ENCODE measurements at places on chromosomes 5 and 9.

GRCh38 chr5:54136516-54137440 lies 173.6 kb downstream of the ARL15 start:
- DNase-seq, result peak; percentile 83

DNA sequence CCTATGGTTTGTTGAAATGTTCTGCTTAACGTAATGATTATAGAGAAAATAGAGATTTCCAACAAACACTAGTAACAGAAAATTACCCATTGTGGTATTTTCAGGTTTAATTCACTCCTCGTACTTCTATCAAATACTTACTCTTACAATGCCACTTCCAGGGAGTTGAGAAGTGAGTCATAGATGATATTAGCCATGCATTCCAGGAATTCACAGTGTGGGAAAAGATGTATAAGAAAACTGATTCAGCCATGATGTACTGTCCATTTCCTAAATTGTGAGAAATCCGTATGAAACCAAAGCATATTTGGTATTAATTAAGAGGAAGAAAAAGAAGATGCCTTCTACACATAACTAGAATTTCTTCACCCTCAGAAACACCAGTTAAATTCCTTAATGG lies 1854.6 kb upstream of the WWC1 start:
- no peak for DNase-seq

DNA sequence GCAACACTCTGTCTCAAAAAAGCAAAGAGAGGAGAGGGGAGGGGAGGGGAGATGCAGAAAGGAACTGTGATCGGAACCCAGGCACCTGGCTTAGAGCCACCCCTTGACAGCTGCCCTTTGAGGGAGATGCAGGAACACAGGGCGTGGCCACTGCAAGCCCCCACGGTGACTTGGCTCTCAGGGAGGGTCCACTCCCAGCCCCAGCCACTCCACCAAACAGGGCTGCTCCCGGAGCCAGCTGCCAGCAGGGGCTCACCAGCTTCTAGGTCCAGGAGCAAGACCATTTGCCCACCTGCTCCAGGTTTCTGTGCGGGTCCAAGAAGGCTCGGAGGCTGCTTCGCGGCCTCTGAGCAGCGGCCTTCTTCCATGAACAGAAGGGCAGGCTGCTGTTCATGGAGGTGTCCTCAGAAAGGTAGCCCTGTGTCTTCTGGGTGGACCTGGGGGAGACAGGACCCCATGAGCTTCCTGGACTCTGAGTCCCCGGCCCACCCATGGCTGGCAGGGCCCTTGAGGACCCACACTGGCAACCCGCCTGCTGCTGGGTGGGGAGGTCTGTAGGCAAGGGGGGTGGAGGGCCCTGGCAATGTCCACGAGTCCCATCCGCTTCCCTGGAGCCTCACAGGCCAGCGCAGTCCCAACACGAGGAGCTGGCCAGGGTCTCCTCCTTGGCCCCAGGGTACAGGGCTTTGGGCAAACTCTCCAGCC lies 7.9 kb downstream of the C9orf50 start:
- no peak for DNase-seq

DNA sequence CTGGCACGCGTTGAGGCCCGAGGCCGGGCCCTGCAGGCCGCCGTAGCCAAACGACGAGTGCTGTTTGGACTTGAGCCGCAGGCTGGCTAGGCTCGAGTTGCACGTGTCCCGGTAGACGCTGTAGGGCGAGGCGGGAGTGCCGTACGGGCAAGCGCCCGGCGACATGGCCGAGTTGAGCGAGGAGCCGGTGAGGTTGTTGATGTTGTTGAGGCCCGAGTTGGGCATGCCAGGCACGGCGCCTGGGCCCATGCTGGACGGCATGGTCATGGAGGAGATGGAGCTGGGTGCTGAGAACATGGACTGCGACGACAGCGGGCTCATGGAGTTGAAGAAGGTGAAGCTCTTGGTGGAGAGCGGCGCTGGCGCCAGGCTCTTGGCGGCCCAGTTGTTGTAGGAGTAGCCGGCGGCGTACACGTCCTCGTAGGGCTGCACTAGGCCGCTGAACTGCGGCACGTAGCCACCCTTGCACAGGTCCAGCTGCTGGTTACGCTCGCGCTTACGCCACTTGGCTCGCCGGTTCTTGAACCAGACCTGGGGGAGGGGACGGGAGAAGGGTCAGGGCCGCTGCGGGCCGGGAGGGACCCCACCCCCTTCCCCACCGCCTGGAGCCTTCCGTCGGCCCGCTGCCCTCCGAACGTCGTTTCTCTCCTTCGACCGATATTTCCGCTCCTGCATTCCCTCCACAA lies 5.1 kb downstream of the PITX1 start:
- DNase-seq, result no peak

DNA sequence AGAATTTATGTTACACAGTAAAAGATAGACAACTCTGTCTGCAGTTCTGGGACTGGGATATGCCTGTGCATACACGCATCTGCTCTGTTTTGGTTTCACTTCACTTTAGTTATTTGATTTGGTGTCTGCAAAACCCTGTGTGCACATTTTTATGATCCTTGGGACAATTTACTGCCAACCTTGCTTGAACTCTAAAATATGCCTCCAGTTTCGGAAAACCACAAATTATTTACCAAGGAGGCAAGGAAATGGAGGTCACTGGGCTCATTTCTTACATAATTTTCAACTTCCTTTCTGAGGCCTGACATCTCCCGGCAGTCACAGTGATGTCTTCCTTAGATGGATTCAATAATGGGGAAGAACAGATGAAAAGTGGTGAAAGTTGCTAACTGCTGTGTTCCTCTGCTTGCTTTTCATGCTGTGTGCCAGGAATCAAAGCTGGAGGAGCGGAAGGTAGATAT lies 61.2 kb upstream of the TAF11L2 start:
- peak; percentile 11 for DNase-seq

GRCh38 chr9:114287001-114287762 lies 35.7 kb upstream of the ORM1 start:
- DNase-seq, result no peak

- no peak for DNase-seq
These were observed 1865.4 kb downstream of the MAT2B start for GRCh38 chr5:165370794-165371193.

- DNase-seq, result peak; percentile 36
These were observed 71.1 kb upstream of the CD180 start for GRCh38 chr5:67267512-67268216.

DNA sequence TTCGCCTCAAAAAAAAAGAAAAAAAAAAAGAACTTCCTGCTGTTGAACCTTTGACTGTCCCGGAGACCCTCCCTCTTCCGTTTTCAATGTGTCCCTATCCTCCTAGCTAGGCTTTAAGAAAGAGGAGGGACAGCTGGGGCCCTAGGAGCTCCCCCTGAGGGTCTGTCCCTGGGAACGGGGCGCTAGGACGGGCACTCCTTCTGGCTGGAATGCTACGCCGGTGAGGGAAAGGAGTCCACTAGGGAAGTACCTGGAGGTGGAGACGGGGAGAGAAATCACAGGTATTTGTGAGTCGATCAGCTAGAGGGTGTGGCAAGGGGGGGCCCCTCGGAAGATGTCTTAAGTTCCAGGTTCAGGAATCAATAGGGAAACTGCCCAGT lies 4.6 kb downstream of the SIT1 start:
- DNase-seq, result no peak

GRCh38 chr5:169978714-169979113 lies 1.6 kb downstream of the INSYN2B start:
- no peak for DNase-seq

GRCh38 chr9:98869078-98869745 lies 61.7 kb downstream of the GALNT12 start:
- DNase-seq, result no peak

DNA sequence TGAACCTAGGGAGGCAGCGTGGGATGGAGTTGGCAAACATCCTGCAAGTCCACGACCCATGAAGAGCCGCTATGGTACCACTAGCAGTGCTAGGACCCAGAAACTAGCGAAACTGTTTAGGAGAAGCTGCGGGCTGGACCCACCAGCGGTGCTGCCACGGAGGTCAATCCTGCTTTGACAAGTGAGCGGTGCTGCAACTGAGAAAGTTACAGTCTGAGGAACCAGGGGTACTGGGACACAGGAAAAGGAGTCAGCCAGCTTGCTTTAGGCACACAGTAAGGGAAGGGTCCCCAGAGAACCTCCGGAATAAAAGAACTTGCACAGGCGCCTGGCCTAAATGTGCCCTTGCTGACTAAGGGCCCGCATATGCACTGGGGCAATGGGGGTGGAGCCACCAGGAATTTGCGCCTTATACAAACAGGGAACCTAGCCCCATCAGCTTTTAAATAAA lies 23.6 kb upstream of the ANXA2R start:
- no peak for DNase-seq

- no peak for DNase-seq
These were observed 79.8 kb upstream of the MAMDC2 start for GRCh38 chr9:69963803-69964202.

DNA sequence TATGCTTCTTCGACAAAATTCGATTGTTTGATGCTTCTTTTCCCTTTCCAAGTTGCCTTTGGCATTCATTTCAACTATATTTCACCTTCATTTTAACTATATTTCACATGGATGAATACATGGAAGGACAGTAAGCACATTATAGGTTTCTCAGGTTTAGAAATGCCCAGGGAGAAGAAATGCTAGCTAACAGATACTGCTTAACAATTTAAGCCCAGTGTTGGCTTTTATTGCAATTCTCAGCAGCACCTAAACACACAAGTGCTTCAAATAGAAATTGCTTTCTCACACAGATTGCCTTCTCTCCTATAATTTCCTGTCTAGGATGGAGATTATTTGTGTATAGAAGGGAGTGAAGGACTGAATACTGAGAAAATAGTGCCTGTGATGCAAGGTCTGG lies 30.2 kb upstream of the SMC5 start:
- no peak for DNase-seq

DNA sequence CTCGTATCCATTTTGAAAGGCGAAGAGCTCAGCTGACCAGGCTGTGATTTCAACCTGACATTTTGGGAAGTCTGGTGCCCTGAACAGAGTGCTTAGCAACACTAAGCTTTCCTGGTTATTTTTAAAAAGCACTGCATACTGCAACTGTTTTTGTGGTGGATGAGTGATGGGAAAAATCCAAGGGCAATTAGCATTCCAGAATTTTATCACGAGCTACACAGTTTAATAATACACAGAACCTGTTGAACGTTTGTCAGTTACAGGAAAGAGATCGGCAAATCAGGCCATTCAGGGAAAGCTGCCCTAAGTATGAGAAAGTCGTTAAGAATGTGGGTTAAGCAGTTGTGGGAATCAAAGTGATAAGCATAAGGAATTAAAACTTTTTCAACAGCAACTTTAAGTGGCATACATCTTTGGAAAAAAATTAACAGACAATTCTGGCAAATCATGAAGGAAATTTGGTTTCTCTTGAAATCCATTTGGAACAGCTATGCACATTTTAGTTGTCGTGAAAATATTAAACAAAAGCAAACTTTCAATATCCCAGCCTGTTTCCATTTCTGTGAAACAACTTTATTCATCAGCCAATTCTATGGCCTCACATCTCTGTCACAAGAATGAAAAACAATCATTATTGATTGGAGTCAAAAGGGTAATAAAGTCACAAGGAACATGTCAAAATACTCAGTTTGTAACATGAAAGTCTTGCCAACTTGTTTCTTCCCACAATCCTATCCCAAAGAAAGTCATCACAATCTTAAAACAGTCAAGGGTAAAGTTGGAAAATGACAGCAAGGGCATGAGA lies 25.7 kb downstream of the PUM3 start:
- DNase-seq, result no peak

DNA sequence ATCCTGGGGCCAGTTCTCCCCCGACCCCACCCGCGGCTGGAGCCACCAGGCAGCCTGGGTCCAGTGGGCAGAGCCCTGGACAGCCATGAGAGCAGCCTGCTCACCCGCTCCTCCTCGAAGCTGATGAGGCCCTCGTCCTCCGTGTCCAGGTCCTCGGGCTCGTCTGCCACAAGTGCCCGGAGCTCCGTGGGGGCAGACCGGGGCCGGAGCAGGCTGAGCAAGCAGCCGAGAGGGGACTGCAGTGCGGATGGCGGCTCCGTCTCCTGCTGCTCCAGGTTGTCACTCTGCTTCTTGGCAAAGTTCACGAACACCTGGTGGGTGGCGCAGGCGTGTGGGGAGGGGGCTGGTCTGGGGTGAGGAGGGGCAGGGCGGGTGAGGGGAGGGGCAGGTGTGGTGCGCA lies 11.9 kb upstream of the CLIC3 start:
- no peak for DNase-seq

GRCh38 chr5:164799391-164799790 lies 1294.0 kb downstream of the MAT2B start:
- DNase-seq, result no peak

GRCh38 chr5:39058178-39058921 lies 15.8 kb downstream of the RICTOR start:
- DNase-seq, result no peak

DNA sequence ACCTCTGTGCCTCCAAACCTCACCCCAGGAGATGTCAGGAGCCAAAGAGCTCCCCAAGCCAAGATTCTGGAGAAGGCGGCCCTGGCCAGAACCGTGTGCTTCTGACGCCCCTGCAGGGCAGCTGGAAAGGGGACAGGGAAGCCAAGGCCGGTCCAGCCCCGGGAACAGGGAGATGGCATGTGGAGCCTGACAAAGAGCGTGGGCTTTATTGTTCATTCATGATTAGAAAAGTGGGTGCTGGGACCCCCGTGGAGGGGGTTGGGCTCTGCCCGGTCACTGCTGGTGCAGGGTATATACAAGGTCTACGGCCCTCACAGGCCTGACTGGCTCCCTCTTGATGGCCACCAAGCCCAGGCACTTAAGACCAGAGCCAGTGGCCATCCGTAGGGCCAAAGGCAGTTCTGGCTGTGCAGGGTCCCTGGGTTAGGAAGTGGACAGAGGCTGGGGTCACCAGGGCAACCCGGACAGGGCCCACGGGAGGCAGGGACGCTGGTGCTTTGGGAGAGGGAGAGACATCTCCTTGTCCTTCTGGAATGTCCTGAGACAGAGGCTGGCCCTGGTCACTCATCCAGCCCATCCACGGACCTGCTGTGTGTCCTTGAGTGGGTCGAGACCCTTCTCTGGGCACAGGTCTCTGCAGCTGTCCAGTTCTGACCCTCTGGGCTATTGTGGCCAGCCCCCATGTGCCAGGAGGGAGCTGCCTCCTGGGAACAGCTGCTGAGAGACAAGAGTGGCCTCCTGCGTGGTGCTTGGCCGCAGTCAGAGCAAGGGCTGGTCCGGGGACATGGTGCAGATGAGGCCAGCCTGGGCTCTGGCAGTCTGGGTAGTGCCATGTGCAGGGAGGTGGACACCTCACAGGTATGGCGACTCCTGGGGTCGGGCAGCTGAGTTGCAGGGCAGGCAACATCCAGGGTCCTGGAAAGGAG lies 12.5 kb downstream of the NINJ1 start:
- DNase-seq, result no peak

DNA sequence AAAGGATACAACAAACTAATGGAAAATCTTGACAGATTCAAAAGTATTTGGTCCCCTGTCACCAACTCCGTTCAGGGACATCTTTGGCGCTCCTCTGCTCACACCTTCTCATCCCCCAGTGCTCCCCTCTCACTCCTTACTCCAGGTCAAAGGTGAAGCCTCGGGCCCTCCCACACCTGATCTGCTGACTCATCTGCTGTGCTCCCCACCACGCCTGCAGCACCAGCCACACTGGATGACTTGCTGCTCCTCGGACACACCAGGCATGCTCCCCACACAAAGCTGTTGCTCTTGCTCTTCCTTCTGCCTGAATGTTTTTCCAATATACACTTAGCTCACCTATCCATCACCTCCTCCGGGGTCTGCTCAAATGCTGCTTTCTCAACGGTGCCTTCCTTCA lies 123.4 kb downstream of the ESM1 start:
- DNase-seq, result no peak

GRCh38 chr5:32330126-32330971 lies 17.6 kb upstream of the MTMR12 start:
- DNase-seq, result no peak
